NCI-H1694 treated with DMSO at 0.1 percent for 48 hours (cell line): ENCODE measurements at places on chromosomes 6 and 20.

DNA sequence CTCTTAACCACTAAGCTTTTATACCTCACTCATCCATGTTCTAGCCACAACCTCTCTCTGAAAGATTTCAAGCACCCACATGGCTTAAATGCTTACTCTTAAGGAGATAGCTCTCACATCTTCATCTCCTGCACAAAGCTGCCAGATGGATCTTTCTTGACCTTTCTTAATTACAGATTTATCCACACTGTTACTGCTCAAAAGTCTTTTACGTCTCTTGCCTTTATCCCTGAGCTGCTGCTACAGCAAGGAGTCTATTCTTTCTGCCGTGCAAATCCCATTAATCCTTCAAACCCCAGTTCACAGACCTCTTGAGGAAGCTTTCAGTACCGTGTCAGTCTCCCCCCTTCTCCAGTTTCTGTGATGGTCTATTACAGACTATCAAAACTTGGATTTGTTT, 54.6 kb downstream of the B4GALT5 start:
- no peak for DNase-seq

GRCh38 chr6:146693342-146693741, 94.6 kb downstream of the ADGB start:
- no peak for DNase-seq

- DNase-seq, result no peak
Measured at GRCh38 chr6:90918361-90918760, 331.5 kb upstream of the MAP3K7 start.

- DNase-seq, result no peak
Measured at GRCh38 chr20:52383995-52384621, 192.5 kb upstream of the ZFP64 start.

GRCh38 chr6:16450285-16450684, 211.9 kb downstream of the GMPR start:
- DNase-seq, result no peak

DNA sequence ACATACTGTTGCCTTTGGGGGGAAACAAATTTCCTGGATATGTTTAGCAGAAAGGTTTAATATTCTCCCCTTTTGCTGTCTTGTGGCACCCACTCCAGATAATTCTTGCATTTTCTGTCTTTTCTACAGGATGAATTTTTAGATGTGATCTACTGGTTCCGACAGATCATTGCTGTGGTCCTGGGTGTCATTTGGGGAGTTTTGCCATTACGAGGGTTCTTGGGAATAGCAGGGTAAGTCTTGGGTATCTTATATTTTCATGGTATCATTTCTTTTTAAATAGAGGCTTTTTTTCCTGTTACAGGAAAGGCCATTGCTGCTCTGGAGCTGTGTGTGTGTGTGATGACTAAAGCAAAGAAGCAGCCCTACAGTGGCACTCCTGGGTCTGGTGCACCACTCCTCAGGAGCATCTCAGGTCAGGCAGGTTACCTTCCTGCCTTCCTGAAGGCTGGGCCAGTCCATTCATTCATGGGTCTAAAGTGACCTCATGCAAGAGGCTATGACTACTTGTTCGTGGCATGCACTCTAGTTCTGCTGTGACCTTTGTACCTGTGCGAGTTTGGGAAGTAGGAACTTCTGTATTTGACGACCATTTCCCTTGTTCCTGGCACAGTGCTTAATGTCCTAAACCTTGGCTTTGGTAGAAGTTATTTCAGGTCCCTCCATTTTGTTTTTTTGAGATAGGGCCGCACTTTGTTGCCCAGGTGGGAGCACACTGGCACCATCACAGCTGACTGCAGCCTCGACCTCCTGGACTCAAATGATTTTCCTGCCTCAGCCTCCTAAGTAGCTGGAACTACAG, 2.2 kb downstream of the RAB5IF start:
- no peak for DNase-seq

DNA sequence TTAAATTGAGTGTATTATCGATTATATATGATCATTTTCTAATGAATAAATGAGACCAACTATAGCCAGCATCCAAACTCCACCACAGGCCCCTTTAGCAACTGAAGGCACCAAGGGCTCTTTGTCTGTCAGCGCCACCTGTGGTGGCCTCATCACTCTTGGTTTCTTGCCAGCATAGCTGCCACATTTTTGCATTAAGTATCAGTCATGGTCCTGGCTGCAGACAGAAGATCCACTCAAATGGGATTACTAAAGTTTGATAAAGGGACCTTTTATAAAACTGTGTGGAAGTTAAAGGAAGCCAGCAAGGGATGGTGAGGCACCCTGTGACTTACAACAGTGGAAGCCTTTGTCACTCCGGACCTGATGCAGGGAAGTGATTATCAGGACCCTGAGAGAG, 162.9 kb downstream of the C6orf118 start:
- DNase-seq, result no peak

GRCh38 chr6:36076178-36077063, 48.8 kb downstream of the MAPK14 start:
- DNase-seq, result no peak

GRCh38 chr6:53464927-53465460, 79.9 kb downstream of the GCLC start:
- DNase-seq, result no peak

DNA sequence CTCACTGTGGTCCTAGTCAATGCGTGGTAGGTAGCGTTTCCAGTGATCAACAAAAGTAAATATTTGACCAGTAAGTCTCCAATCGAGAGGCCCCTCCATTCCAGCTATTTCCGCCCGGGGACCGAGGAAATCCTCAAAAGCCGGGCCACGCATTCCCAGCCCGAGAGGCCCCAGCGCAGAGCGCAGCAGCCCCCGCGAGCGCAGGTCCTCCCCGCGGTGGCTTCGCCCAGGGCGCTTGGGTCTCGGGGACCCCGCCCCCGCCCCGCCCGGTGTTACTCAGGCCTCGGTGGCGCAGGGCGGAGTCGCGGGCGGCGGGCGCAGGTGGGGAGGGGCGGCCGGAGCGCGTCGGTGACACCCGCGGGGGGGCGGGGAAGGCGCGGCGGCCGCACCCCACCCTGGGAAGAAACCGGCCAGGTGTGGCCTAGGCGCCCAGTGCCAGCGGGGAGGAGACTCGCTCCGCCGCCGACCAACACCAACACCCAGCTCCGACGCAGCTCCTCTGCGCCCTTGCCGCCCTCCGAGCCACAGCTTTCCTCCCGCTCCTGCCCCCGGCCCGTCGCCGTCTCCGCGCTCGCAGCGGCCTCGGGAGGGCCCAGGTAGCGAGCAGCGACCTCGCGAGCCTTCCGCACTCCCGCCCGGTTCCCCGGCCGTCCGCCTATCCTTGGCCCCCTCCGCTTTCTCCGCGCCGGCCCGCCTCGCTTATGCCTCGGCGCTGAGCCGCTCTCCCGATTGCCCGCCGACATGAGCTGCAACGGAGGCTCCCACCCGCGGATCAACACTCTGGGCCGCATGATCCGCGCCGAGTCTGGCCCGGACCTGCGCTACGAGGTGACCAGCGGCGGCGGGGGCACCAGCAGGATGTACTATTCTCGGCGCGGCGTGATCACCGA, at the start of gene DSP:
DSP (plus strand) TSS at position 497 of the 890 bp plus-strand sequence; CDS start at position 742, 245 bp downstream.
- peak; percentile 56 for DNase-seq

DNA sequence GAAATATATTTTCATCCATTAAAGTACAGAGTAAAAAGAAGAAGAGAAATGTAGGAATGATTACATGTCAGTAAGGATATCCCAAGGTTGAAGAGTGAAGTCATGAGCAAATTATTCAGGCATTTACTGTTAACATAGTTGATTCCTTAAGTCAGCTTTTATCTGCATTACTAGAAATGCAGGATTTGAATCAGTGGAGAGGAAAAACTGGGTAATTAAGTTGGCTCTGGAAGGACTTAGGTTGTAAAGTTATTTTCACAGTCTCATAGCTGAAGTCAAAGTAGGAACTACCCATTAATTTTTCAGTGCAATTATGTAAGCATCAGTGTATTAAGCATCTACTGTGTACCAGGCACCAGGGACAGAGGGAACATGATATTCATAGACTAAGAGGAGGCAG, 7.8 kb downstream of the NAA20 start:
- no peak for DNase-seq

- DNase-seq, result peak; percentile 42
Measured at GRCh38 chr6:142822842-142823241, 122.1 kb downstream of the HIVEP2 start.

GRCh38 chr6:93581371-93581770, 162.0 kb upstream of the EPHA7 start:
- DNase-seq, result no peak

GRCh38 chr20:7881551-7881950, 58.7 kb downstream of the HAO1 start:
- no peak for DNase-seq

- DNase-seq, result no peak
Measured at GRCh38 chr20:50558483-50558925, 48.3 kb downstream of the PTPN1 start.

DNA sequence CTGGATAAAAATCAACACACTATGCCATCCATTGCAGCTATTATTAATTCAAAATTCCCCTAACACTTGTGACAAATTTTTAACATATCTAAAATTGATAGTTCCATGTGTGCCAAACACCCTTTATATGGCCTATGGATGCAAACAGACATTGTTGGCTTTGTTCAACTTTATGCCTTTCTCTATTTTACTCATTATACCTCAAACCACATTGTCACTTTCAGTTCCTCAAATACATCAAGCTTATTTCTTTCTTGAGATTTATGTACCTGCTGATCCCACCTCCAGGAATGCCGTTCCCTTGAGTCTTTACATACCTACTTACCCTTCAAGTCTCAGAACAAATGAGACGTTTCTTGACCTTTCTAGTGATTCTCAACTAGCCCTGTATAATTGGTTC, 193.5 kb upstream of the PLN start:
- no peak for DNase-seq

DNA sequence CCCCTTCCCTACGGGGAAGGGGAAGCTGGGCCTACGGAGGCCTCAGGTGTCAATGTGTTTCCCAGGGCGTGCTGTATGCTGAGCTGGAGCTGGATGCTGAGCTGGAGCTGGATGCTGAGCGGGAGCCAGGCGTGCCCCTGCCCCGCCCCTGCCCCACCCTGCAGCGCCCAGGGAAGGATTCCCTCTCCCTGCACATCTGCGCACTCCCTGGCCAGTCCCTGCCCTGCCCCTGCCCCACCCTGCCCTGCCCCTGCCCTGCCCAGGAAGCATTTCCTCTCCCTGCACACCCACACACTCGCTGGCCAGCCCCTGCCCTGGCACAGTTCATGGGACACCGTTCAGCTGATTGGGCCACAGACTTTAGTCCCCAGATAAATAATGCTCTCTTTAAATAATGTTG, 196.8 kb downstream of the SMOC2 start:
- DNase-seq, result no peak

- DNase-seq, result no peak
Measured at GRCh38 chr20:18991012-18991411, 177.4 kb downstream of the SCP2D1 start.

DNA sequence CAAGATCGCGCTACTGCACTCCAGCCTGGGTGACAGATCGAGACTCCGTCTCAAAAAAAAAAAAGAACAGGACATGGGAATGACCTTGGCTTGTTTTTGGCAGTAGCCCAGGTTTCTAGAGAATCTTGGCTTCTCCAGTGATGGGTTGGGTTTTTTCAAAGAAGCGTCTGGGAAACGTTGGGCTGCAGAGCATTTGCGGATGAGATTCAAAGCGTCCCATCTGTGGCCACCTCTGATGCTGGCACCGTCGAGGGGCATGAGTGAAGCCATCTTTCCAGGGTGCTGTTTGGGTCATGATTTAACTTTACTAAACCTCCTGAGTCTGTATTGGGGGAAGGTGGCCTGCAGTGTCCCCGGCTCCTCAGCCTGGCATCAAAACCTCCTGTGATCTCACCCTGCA, 43.2 kb upstream of the SRF start:
- DNase-seq, result no peak

- peak; percentile 32 for DNase-seq
Measured at GRCh38 chr6:82040405-82041221, 206.9 kb downstream of the IBTK start.

DNA sequence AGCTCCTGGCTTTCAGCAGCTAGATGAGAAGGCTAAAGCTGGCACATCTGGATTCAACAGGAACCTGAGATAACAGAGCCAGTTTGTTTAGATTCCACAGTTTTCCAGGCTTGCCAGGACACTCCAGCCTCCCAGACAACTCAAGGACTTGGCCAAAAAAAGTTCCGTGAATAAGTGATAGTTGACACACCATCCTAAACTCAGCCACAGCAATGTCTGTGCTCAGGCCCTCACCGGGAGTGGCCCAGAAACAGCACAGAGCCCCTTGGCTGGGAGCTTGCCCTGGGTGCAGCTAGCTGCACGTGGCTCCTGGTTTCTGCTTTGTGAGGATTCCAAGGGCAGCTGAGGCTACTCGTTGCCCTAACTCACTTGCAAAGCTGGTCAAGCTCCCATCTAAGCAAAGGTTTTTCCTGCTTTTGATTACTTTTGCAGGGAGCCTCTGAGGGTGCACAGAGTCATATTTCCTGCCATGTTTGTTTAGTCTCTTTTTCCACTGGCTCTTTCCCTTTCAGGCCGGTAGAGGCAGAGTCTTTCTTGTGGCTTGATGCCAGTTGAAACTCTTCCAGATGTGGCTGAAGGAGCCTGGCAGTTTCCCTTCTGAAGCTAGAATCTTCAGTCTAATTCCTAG, 118.3 kb upstream of the ECI2 start:
- no peak for DNase-seq

DNA sequence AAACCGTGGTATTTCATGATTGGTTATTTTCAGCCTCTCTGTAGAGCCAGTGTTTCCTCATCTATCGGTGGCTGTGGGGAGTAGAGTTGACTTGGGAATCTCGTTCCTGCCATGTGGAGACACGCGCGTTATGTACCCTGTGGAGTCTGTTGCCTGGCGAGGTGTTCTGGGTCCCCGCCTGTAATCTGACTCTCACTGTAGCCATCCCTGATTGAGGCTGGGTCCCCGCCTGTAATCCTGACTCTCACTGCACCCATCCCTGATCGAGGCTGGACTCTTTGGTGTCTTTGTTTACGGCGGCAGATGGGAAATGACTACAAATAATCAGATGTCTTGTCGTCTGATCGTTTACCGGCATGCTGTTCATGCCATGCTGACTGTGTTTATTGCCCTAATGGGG, 153.9 kb downstream of the DTNBP1 start:
- no peak for DNase-seq

GRCh38 chr20:11738852-11739251, 178.8 kb upstream of the BTBD3 start:
- DNase-seq, result no peak

DNA sequence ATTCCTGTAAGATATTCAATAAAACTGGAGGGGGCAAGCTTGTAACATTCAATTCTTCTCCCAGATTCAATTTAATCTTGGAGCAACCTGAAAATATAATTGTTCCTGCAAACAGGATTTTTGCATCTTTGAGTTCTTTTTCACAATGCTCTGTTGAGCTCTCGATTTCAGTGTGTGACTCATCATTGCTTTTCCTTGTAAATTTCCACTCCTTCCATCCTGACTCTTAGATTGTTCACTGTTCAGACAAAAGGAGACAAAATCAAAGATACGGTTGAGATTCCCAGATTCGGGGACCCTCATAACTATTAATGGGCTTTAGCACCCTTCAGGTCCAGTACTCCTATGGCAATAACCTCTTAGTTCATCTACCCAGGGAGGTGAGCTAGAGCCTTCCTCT, 571.9 kb upstream of the CHD6 start:
- no peak for DNase-seq

DNA sequence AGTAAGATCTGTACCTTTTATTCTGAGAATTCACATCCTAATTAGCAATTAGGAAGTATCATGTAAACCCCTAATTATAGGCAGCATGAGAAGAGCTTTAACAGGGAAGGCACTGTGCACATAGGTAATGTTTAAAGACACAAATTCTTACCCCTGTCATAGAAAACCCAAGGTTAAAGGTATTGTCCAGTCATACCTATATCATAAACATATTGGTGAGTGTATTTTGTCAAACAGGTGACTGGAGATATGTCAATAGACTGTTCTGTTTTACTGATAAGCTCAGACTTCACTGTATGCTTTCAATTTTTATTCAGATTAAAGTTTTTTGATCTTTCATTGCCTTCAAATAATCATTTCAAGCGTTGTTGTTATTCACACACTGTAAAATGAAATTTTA, 43.8 kb downstream of the LGSN start:
- DNase-seq, result no peak
